Cardiac muscle cell (in vitro differentiated cells and primary cell): ENCODE measurements at places on chromosomes 13 and 19. TPM values are rescaled to one million over a fixed set of nuclear protein-coding genes. Genes with fewer than 3 reads are reported as not detected.

GRCh38 chr19:15986701-15987100 is 37.9 kb downstream of the OR10H4 start:
- DNase-seq = no peak

DNA sequence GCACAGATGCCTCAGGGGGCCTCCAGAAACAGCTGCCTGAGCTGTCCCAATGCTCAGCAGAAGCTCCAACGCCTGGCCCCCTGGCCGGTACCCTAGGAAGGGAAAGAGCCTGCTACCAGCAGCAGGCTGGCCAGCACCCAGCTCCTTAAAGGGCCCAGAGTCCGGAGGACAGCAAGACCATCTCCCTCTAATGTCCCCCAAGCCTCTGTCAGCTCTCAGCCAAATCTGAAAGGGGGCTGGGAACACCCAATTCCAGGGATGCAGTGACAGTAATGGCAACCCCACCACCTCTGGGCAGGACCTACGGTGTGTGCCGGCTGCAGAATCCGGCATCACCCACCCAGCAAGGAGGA is 4.2 kb downstream of the PPP6R1 start:
- no peak for DNase-seq

GRCh38 chr13:58495668-58496067 is 864.1 kb downstream of the PCDH17 start:
- no peak for DNase-seq

- no peak for DNase-seq
These were observed 36.8 kb downstream of the ATP7B start for GRCh38 chr13:51974482-51974881.

- DNase-seq = peak; percentile 54
These were observed 132.0 kb downstream of the FOXO1 start for GRCh38 chr13:40534456-40534855.

GRCh38 chr19:5136073-5136855 is 167.4 kb downstream of the KDM4B start:
- no peak for DNase-seq

DNA sequence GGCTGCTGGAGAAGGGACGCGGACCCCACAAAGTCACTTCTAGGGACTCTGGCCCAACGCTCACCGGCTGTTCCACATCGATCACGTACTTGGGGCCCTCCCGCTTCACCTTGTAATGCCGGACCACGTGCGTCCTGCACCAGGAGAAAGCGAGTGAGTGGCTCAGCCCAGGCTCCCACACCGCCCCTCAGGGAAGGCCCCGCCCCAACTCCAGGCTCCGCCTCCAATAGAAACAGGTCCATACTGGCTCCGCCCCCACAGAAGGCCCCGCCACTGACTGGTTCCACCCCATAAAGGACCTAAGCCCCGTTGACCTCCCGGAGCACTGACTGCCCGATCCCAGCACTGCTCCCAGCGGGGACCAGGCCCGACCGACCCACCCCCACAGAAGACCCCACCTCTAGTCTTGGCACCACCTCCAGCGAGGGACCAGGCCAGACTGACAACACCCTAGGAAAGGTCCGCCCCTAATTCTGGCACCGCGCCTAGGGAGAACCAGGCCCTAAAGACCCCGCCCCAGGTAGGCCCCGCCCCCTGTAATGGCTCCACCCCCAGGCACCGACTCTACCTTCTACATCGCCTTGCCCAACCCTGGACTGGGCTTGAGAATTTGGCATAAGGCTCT is 11.3 kb downstream of the STAP2 start:
- peak; percentile 93 for DNase-seq

DNA sequence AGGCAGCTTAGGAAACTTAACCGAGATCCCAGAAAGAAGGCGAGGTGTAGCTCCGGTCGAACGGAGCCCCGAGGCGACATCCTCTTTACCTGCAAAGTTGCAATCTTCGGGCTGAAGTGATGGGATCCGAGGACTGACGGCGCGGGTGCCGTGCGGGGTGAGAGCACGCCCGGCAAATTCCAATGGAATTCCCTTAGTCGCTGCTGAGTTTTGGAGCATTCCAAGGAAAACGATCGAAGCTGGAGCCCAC is 141 bp downstream of the TRPC4 start:
- peak; percentile 10 for DNase-seq

GRCh38 chr13:46359714-46360113 is 27.3 kb downstream of the RUBCNL start:
- no peak for DNase-seq

DNA sequence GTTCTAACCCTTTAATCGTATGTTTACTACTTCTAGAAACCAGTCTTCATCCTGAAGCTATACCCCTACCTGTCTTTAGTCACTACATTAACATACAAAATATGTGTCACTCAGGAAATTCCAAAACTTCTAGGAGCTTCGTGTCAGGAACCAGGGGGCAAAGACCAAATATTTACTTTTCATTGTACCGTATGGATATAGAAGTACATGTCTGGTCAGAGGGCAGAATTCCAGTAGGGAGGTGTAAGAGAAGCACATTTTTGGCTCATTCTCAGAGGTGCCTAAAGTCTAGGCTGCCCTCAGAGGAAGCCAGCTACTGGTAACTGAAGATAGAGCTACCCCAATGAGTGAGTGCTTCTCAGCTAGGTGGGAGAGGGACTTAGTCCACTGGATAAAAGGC is 320.7 kb downstream of the DIAPH3 start:
- DNase-seq = no peak

GRCh38 chr13:49498206-49498605 is 2.5 kb downstream of the PHF11 start:
- no peak for DNase-seq

DNA sequence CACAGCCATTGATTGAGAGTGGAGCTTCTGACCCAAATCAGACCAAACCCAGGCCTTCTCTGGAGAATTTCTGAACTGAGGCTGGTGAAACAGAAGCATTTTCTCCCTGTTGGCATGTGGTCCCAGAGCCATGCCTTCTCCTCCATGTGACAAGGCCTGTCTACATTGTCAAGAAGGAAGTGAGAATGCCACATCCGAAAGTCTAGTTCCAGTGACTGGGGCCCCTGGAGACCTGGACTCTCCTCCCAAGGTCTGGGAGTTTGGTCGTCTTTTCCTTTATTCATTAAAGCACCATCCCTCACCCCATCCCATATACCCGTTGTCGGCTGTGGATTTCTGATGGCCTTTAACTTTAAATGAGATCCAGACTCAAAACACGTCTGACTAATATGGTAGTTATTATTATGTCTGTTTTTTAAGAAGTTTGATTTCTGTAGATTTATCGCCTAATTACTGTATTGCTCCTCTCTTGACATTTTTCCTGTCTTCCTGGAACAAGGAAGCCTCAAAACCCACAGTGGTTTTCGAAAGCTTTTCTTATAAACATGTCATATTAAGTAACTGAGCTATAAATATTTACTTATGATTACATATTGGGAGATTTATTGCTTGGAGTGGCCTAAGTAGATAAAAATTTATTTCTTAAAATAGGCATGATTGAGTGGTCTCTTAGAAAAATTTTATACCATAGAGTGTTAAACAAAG is 128.3 kb upstream of the FRY start:
- no peak for DNase-seq

GRCh38 chr19:50645107-50645506 is 4.1 kb upstream of the C19orf81 start:
- no peak for DNase-seq

- DNase-seq = no peak
These were observed 262.3 kb downstream of the POU4F1 start for GRCh38 chr13:78341032-78341431.

- no peak for DNase-seq
These were observed 141.2 kb downstream of the MYCBP2 start for GRCh38 chr13:77185721-77186120.

HSPB6 gene
- total RNA-seq = 0.51 and 2.5 TPM in 2 replicates

CGB2 gene
- not detected in 2 replicates for total RNA-seq

GPR4 gene
- 0.14 TPM in 1 of 2 replicates, not detected in the other for total RNA-seq

CELF5 gene
- 3.1 and 8.4 TPM in 2 replicates for total RNA-seq

ANKRD27 gene
- 9.7 and 10.5 TPM in 2 replicates for total RNA-seq

SLC46A3 gene
- total RNA-seq = 11.6 and 12.6 TPM in 2 replicates

TMEM86B gene
- 4.2 and 4.7 TPM in 2 replicates for total RNA-seq
